ENCODE measurements at places on chromosomes 6 and 20. TPM values are rescaled to one million over a fixed set of nuclear protein-coding genes. Genes with fewer than 3 reads are reported as not detected.

GRCh38 chr20:57919049-57919448, 209.2 kb upstream of the PMEPA1 start:
- DNase-seq: no peak
- H3K27ac ChIP-seq: no peak overlapping the region
- H3K36me3 ChIP-seq: no peaks in the 10 kb centered on the region
- no peaks in the 10 kb centered on the region for H3K4me1 ChIP-seq

Gene GSTA1
- not detected for total RNA-seq

Gene MEP1A
- not detected for total RNA-seq

- DNase-seq: no peak
- H3K27me3 ChIP-seq: no peaks in the 10 kb centered on the region
- H3K4me1 ChIP-seq: no peaks in the 10 kb centered on the region
- H3K36me3 ChIP-seq: no peaks in the 10 kb centered on the region
- no peak overlapping the region for H3K27ac ChIP-seq
- H3K4me3 ChIP-seq: no peak overlapping the region
Measured at GRCh38 chr20:53190225-53190624, 218.1 kb downstream of the TSHZ2 start.

Gene POM121L2
- total RNA-seq: not detected

Gene DYNLT2
- total RNA-seq: 1.1 TPM

DNA sequence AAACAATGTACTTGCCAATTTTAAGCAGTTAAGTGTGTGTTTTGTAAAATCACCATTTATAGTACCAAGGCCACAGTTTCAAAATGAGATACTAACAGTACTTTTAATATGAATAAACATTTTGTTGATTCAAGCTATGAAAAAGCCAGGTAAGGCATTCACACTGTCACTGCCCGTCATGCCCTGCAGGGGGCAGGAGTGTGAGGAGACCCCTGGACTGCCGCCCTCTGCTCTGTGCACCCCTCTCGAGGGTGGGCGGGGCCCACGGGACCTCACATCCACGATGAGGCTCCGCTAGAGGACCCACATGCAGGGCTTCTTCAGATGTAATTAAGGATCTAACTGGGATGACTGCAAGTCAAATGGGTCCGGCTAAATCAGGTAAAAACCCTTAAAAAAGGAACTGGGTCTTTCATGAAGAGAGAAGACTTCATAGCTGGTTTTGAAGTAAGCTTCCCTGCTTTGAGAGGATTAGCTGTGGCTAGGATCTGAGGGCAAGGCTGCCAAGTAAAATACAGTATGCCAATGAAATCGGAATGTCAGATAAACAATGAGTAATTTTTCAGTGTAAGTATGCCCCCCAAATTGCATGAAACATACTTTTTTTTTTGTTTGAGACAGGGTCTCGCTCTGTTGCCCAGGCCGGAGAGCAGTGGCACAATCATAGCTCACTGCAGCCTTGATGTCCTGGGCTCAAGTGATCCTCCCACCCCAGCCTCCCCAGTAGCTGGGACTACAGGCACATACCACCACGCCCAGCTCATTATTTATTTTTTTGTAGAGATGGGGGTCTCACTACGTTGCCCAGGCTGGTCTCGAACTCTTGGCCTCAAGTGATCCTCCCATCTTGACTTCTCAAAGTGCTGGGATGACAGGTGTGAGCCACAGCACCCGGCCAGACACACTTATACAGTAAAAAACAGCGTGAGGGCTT, 18.7 kb downstream of the DIDO1 start:
- no peaks in the 10 kb centered on the region for H3K4me1 ChIP-seq
- DNase-seq: no peak
- H3K27ac ChIP-seq: no peak overlapping the region
- H3K27me3 ChIP-seq: no peaks in the 10 kb centered on the region
- no peak overlapping the region for H3K4me3 ChIP-seq

DNA sequence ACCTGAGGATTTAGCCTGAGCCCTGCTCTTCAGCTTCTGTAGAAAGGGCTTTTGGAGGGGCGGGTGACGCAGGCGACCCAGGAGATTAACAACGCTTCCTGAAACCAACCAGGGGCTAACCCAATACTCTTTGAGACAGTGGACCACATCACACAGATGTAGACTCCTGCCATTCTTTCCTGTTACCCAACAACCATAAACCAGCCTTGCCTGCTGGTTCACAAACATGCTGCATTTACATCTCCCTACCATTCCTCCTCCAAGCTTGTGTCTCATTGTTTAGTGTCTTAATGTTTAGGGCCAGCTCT, 28.3 kb downstream of the PPP1R16B start:
- H3K27ac ChIP-seq: no peak overlapping the region
- H3K36me3 ChIP-seq: no peaks in the 10 kb centered on the region
- H3K4me1 ChIP-seq: peaks cover 21% of the 10 kb centered on the region
- no peaks in the 10 kb centered on the region for H3K27me3 ChIP-seq

DNA sequence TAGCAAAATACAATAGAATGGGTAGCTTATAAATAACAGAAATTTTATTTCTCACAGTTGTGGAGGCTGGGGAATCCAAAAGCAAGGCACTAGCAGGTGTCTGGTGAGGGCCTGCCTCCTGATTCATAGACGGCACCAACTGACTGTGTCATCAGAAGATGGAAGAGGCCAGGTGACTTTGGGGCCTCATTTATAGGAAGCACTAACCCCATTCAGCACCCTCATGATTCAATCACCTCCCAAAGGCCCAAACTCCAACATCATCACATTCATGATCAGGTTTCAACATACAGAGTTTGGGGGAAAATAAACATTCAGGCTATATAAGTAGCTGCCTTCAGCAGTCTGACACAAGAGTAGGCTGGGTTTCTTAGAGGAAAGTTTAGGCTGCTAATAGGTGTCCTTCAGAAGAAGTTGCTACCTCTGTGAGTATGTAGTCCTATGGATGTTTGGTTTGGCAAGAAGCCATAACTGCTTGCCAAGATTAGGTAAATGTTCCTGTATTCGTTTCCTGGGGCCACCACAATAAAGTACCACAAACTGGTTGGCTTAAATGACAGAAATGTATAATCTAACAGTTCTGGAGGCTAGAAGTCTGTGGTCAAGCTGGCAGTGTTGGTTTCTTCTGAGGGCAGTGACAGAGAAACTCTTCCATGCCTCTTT, 48.8 kb downstream of the NT5E start:
- H3K27ac ChIP-seq: no peak overlapping the region
- no peak for DNase-seq
- no peaks in the 10 kb centered on the region for H3K36me3 ChIP-seq
- no peak overlapping the region for H3K4me3 ChIP-seq

- H3K36me3 ChIP-seq: no peaks in the 10 kb centered on the region
- H3K4me1 ChIP-seq: no peaks in the 10 kb centered on the region
- no peak overlapping the region for H3K4me3 ChIP-seq
Measured at GRCh38 chr6:100217225-100218012, 223.4 kb upstream of the MCHR2 start.

DNA sequence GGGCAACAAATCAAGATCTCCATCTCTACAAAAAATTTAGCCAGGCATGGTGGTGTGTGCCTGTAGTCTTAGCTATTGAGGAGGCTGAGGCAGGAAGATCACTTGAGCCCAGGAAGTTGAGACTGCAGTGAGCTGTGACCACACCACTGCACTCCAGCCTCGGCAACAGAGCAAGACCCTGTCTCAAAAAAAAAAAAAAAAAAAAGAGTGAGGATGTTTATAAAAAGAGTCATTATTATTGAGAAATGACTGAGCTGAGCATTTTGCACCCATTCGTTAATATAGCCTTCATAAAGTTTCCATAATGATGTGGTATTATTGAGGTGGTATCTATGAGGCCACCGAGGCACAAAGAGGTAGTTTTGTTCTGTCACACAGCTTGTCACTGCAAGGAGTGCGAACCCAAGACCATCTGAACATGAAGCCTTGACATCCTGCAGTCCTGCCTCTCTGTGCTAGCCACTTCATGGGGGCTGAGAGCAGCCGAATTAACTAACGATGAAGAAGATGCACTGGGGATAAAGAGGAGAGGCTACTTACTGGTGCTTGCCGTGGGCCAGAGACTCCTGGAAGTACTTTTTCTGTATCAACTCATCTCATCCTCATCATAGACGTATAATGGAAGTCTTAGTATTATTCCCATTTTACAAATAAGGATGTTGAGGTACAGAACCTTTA, 175.5 kb downstream of the BCAS1 start:
- no peak overlapping the region for H3K27ac ChIP-seq
- no peak overlapping the region for H3K4me3 ChIP-seq
- no peaks in the 10 kb centered on the region for H3K36me3 ChIP-seq
- H3K27me3 ChIP-seq: no peaks in the 10 kb centered on the region
- H3K4me1 ChIP-seq: peaks cover 23% of the 10 kb centered on the region

Gene ZC2HC1B
- 0.28 TPM for total RNA-seq

- H3K4me1 ChIP-seq: no peaks in the 10 kb centered on the region
- H3K36me3 ChIP-seq: no peaks in the 10 kb centered on the region
- peak; percentile 6 for DNase-seq
- no peaks in the 10 kb centered on the region for H3K27me3 ChIP-seq
Measured at GRCh38 chr20:11995805-11996567, 78.3 kb downstream of the BTBD3 start.

GRCh38 chr6:37759221-37760144, 60.0 kb upstream of the ZFAND3 start:
- no peak for DNase-seq
- H3K27ac ChIP-seq: no peak overlapping the region
- H3K4me3 ChIP-seq: no peak overlapping the region
- no peaks in the 10 kb centered on the region for H3K4me1 ChIP-seq
- no peaks in the 10 kb centered on the region for H3K36me3 ChIP-seq
- H3K27me3 ChIP-seq: no peaks in the 10 kb centered on the region

- no peaks in the 10 kb centered on the region for H3K36me3 ChIP-seq
- H3K4me1 ChIP-seq: peaks cover 38% of the 10 kb centered on the region
- peak overlapping the region; percentile 49 for H3K4me3 ChIP-seq
- peak overlapping the region; percentile 55 for H3K27ac ChIP-seq
- DNase-seq: no peak
- peaks cover 45% of the 10 kb centered on the region for H3K27me3 ChIP-seq
Measured at GRCh38 chr6:30102414-30102969, 10.4 kb downstream of the TRIM31 start.

Gene TBXT
- not detected for total RNA-seq

GRCh38 chr6:147384737-147385710, 123.5 kb upstream of the SAMD5 start:
- no peak for DNase-seq
- H3K4me3 ChIP-seq: no peak overlapping the region
- no peaks in the 10 kb centered on the region for H3K4me1 ChIP-seq

Gene ZBTB12
- 3.0 TPM for total RNA-seq

DNA sequence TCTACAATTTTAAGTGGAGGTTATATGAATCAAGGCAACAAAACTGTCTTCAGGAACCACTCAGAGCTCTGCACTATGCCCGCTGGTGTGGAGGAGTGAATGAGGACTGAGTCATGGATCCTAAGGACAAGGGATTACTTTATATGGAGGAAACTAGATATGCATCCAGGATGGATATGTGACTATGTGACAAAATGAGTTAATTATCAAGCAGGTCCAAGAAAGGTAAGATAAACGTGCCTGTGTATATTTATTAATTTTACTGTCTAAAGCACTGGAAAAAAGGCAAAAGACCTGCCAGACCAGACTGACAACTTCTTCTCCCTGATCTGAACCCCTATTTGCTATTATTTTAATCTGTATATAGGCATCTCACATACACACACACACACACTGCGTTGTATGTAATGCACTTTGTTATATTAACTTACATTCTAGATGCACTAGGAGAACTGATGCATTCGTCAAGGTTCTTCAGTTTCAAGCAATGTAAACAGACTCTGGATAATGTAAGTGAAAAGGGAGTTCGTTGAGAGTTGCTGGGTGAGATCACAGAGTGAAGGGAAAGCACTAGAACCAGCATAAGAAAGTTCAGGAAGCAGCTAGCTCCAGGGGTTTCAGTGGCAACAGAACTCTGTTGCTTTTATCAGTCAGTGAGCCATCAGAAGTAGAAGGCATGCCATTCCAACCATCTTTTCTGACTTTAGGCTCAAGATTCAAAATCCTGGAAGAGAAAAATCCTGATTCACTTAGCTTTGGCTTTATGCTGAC, 26.4 kb upstream of the ADGRG6 start:
- no peak for DNase-seq
- no peak overlapping the region for H3K4me3 ChIP-seq
- no peaks in the 10 kb centered on the region for H3K36me3 ChIP-seq
- no peaks in the 10 kb centered on the region for H3K4me1 ChIP-seq
- H3K27ac ChIP-seq: no peak overlapping the region

GRCh38 chr6:156849806-156850205, 72.6 kb downstream of the ARID1B start:
- peaks cover 98% of the 10 kb centered on the region for H3K4me1 ChIP-seq
- DNase-seq: no peak
- no peak overlapping the region for H3K4me3 ChIP-seq
- H3K36me3 ChIP-seq: no peaks in the 10 kb centered on the region
- H3K27ac ChIP-seq: peak overlapping the region; percentile 2

Gene LPIN3
- 26.5 TPM for total RNA-seq

DNA sequence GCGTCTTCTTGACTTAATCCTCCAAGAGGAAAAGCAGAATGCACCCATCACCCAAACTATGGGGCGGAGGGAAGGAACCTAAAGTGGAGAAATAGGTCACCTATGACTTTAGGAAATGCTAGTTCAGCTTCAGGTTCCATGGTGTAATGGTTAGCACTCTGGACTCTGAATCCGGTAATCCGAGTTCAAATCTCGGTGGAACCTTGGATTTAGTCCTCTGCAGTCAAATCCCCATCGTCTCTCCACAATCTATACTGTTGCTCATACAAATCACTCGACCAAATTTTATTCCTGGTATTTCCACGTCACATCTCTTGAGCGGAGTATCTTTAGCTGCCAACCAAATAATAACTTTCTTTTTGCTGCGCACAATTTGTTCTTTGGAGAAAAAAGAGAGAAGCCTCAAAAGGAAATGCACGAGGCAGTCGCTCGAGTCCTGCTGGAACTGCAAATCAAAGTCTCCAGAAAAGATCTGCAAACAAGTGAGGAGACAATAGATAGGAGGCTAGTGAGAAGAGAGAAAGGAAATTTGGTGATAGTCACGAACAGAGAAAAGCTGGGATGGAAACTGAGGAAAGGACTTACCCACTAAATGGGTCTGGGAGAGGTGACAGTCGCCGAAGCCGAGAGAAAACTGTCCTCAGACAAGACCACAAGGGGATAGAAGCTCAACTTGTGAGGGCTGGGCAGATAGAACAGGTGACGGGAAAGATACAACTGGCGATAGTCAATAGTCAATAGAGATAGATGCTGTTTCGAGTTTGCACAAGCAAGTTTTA, 16.6 kb downstream of the POM121L2 start:
- H3K36me3 ChIP-seq: no peaks in the 10 kb centered on the region
- peaks cover 4% of the 10 kb centered on the region for H3K4me1 ChIP-seq
- H3K27ac ChIP-seq: no peak overlapping the region
- DNase-seq: no peak
- H3K27me3 ChIP-seq: peaks cover 100% of the 10 kb centered on the region
- H3K4me3 ChIP-seq: no peak overlapping the region

- H3K27ac ChIP-seq: no peak overlapping the region
- no peaks in the 10 kb centered on the region for H3K27me3 ChIP-seq
- no peaks in the 10 kb centered on the region for H3K36me3 ChIP-seq
- H3K4me3 ChIP-seq: no peak overlapping the region
- no peak for DNase-seq
Measured at GRCh38 chr6:12613811-12614210, 102.8 kb upstream of the PHACTR1 start.
